ENCODE measurements at places on chromosomes 16 and 17. TPM values are rescaled to one million over a fixed set of nuclear protein-coding genes. Genes with fewer than 3 reads are reported as not detected.
A peak's percentile ranks its signal among the peaks of the same experiment; 100 is the strongest.

Gene PNMT
- 0.68 TPM for total RNA-seq

Gene KRT12
- total RNA-seq, result not detected

Gene TOX3
- total RNA-seq, result not detected

Gene HOXB8
- total RNA-seq, result 0.24 TPM

DNA sequence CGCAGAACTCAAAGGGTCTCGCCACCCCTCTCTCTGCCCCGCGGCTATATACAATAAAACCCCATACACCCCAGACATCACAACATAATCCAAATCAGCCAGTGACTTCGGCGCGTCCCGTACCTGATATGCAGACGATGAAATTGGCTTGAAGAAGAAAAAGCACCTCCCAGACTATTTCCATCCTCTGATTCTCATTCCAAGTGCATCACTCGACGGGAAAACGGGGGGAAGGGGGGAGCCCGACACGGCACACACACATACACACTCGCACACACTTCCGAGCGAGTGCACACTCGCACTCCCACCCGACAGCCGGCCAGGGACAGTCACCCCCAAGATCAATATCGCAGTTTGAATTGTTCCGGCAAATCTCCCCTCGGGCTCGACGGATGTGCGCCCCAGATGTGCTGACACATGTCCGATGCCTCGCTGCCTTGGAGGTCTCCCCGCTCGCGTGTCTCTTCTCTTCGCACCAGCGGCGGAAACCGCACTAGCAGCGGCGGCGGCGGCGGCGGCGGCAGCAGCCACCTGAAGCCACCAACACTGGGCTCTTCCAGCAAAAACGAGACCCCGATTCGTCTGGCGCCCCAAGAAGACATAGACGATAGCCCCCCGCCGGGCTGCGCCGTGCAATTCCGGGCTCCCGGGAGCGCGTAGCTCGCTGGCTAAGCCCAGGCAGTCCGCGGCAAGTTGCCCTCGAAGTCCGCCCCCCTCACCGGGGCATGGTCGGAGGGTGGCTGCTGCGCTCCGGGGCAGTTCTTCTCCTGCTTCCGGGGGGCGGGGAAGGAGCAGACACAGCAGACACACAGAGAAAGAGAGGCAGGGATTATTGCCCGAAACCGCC, 688 bp downstream of the CA10 start:
- no peak for DNase-seq

DNA sequence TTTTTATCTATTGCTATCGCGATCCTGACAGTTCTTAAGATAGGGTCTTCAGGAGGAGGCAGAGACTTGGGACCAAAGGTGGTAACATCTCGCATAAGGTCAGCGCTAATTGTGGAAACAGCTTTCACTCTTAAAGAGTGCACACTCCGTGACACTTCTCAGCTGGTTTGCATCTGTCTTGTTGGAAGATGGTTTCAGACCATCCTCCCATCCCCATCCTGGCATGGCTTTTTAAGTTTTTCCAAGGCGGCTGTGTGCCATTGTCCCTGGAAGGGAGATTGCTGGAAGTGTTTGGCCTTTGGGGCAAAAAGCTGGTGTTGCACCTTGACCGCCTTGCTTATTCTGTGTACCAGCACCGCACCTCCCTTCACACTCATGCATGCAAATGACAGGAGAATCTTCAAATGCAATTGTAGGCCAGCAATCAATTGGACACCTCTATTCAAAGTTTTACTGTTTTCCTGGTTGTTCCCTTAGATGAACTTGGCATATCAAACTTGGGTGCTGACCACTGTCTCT, 1.5 kb downstream of the SOCS7 start:
- DNase-seq, result peak; percentile 3

DNA sequence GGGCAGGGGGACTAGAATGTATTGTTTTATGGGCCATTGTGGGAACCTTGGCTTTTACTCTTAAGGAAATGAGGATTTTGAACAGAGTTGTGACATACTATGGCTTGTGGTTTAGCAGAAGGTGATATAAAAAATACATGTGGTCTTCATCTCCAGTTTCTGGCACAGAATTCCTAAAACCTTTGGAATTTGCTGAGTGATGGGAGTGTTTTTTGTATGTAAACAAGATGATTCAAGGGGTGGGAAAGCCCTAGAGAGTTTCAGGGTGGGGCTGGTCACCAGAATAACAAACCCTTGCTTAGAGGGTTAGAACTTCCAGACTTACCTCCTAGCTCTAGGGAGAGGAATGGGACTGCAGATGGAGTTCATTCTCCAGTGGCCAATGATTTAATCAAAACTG, 316.1 kb downstream of the PHKB start:
- DNase-seq, result peak; percentile 78

DNA sequence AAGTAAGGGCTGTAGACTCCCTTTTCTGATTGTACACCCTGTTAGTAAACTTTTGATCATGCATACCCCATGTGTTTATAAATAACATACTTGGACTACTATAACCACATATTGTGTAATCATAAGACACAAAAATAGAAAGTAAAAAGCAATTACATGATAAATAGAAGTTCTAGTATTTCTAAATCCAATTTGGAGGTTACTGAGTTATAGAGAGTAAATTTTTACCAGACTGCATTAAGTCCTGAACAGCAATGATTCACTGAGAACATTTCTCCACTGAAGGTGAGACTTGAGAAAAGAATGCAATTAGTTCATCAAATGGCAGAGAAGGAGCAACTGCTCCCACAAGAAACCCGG, 7.7 kb upstream of the TBKBP1 start:
- DNase-seq, result no peak
